ENCODE measurements at places on chromosomes 12 and 14. TPM values are rescaled to one million over a fixed set of nuclear protein-coding genes. Genes with fewer than 3 reads are reported as not detected.

DNA sequence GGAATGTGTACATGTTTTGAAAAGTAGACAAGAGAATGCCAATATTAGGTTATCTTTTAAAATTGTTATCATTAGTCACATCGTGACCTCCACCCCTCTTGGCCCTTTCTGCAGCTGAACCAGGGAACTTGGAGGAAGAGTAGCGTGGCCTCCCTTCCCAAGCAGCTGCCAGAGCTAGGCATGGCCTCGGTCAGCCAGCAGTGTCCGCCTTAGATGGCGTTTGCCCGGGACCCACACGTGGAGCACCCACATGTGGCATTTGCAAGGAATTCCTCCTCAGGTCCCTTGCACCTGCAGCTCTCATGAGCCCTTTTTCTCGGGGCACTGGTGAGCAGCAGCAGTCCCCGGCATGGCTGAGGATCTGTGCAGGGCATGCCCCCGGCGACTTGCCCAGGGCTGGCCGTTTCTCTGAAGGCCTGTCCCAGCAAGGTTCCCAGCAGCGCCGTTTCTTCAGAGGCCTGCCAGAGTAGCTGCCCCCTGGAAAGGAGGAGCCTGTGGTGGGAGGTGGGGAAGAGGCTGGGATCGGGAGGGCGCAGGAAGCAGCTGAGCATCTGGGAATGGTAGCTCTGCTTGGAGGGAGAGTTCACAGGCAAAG lies 10.8 kb downstream of the JDP2 start:
- DNase-seq: no peak

Gene SLC38A4
- total RNA-seq: not detected

Gene MMP14
- total RNA-seq: 669 TPM

- DNase-seq: no peak
Measured at GRCh38 chr14:47917344-47917954, 242.0 kb upstream of the MDGA2 start.

GRCh38 chr14:91315844-91316267 lies 71.4 kb upstream of the GPR68 start:
- no peak for DNase-seq

Gene KRT73
- not detected for total RNA-seq

Gene GNB3
- 0.38 TPM for total RNA-seq

DNA sequence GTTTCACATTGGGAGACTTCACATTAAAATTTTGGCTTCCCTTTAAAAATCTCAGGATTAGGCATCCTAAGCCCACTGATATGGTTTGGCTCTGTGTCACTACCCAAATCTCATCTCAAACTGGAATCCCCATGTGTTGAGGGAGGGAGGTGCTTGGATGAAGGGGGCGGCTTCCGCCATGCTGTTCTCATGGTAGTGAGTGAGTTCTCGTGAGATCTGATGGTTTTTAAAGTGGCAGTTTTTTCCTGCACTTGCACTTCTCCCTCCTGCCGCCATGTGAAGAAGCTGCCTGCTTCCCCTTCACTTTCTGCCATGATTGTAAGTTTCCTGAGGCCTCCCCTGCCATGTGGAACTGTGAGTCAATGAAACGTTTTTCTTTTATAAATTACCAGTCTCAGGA lies 65.7 kb upstream of the PLXNC1 start:
- no peak for DNase-seq

GRCh38 chr14:84127495-84127894 lies 1402.4 kb upstream of the FLRT2 start:
- no peak for DNase-seq

- DNase-seq: no peak
Measured at GRCh38 chr12:95642583-95642982, 91.3 kb upstream of the USP44 start.

GRCh38 chr14:77000340-77001270 lies 27.9 kb downstream of the IRF2BPL start:
- DNase-seq: no peak

DNA sequence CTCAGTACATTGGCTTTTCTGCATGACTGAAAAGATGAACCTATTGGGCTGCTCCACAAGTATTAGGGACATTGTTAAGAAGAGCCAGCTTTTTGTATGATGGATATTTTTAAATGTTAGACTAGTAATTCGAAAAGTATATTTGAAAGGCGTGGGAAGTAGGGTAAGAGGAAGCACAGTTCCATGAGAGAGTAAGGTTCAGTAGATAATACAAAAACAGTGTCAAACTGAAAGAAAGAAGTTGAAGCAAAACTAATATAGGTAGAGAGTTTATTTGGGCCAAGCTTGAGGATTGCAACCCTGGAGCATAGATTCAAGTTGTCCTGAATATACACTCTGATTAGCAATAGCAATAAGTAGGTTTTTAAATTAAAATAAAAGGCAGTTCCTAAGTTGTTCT lies 193.9 kb downstream of the RASSF9 start:
- DNase-seq: no peak

GRCh38 chr14:102080183-102081080 lies 6.4 kb downstream of the HSP90AA1 start:
- DNase-seq: no peak

Gene RERGL
- not detected for total RNA-seq

DNA sequence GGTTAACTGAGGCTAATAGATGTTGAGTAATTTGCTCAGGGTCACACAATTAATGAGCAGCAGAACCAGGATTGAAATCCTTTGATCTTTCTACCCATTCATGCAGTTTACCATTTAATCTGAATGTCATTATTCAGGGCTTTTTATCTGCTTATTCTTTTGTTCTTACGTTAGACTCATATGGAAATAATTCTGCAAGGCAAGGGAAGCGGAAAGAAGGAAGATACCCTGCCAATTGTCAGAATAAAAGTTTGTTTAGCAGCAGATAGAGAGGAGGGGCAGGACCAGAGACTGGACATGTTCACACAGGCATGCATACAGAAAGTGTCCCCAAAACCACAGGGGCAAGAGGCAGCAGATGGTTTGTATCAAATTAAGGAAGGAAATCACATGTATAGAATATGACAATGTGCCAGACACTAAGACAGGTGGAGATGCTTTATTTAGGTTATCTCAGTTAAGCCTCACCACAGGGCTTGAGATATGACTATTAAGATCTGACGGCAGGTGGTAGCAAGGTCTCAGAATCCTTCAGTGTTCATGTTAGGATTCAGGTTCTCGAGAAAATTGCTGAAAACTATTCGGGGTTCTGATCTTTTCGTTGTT lies 29.8 kb downstream of the BRMS1L start:
- DNase-seq: no peak

All from kidney epithelial cell (primary cell).